ENCODE measurements at places on chromosomes 16 and 17. TPM values are rescaled to one million over a fixed set of nuclear protein-coding genes. Genes with fewer than 3 reads are reported as not detected.

GRAPL gene
- total RNA-seq: 10.8 TPM

TMC5 gene
- total RNA-seq: 62.1 TPM

CDH13 gene
- total RNA-seq: 14.3 TPM

BEAN1 gene
- 0.15 TPM for total RNA-seq

NT5M gene
- total RNA-seq: 1.1 TPM

RSAD1 gene
- 29.2 TPM for total RNA-seq

IL34 gene
- 2.6 TPM for total RNA-seq

GRIN2A gene
- 0.56 TPM for total RNA-seq

MYH2 gene
- 0.06 TPM for total RNA-seq

CFAP97D1 gene
- not detected for total RNA-seq

WNK4 gene
- 0.47 TPM for total RNA-seq

TBC1D16 gene
- 24.7 TPM for total RNA-seq

SPAG9 gene
- total RNA-seq: 108 TPM

BPTF gene
- total RNA-seq: 96.9 TPM

AOC3 gene
- total RNA-seq: 160 TPM

BRCA1 gene
- total RNA-seq: 7.4 TPM

TEKT5 gene
- not detected for total RNA-seq

OR2C1 gene
- not detected for total RNA-seq

CCDC92B gene
- 0.12 TPM for total RNA-seq

TP53TG3B gene
- not detected for total RNA-seq

ALOX12B gene
- total RNA-seq: not detected

SLC5A2 gene
- total RNA-seq: 2.0 TPM
